NCI-H510A treated with DMSO at 0.1 percent for 48 hours (cell line): ENCODE measurements at places on chromosomes 13 and 19.

GRCh38 chr19:12665671-12666264 is 774 bp downstream of the MAN2B1 start:
- DNase-seq, result no peak

- DNase-seq, result no peak
These were observed 493.4 kb upstream of the PCDH20 start for GRCh38 chr13:61908906-61909615.

DNA sequence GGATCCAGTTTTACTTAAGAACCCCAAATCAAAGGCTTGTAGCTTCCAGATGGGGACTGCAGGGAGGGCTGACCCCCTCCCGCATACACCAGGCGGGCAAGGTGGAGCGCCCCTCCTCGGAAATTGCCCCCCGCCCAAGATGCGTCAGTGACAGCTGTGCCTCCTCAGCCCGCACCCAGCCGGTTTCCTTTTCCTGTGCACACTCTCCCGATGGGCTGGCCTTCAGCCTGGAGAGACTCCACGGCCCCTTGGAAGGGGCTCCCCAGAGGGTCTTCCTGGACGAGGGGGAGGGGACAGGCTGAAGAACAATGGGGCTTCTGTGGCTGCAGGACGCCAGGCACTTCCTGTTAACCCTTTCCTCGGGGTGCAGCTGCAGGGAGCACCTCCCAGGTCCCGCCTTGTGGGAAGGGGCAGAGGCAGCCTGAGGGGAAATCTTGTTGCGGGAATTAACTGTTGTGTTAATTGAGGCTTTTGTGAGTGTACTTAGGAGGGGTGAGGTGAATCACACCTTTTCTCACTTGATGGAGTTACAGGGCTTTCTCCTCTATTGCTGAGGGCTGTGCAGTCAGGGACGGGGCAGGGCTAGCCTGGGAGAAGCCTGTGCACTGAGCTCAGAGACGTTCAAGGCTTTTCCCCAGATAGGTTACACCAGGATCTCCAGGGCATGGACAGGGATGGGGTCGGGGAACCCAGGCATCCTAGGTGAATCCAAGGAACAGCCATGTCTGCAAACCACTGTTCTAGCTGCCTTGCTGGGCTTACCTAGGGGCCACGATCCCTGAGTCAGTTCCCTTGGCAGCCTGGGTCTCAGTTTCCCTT is 14.3 kb downstream of the IER2 start:
- peak; percentile 78 for DNase-seq

DNA sequence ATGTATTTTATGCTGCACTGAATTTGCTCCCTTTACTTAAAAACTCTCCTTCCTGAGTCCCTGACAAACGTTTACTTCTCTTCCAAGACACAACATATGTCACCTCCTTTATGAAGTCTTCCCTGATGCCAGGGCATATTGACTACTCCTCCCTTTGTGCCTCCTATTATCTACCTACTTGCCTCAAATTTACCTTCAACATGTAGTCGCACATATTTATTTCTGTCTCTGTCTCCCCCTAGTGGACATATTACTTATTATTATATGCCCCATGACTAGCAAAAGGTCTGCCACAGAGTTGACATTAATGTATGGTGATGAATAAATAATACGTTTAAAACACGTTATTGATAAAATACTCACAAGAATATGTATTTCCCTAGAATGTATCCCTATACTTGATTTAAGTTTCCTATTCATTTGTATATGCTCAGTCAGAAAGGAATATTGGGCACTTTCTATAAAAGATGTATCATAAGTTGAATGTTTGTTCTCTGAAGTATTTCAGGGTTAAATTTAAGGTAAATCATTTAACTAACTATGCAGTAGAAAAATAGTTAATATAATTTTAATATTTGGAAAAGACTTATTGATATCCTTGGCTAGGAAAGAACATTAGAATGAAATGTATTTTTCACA is 250.3 kb upstream of the ATXN8OS start:
- DNase-seq, result peak; percentile 52

- no peak for DNase-seq
These were observed 50.0 kb downstream of the MZT1 start for GRCh38 chr13:72677431-72677830.
